ENCODE measurements at places on chromosomes 3 and 15.

DNA sequence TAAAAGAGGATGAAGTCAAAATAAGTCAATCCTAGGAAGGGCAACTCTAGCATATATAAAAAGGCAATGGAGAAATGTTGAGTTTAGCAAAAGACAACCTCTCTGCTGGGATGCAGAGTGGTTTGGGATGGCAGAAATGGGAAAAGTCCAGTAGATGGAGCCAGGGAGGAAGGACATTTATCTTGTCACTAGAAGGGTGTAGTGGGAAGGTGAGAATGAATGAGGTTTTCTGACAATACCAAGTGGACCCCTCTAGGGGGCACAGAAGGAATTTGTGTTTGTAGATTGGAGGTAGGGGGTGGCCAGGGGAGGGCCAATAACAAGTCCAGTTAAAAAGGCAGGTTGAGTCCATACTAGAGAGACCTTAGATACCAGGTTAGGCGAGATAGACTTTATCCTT lies 80.0 kb downstream of the THSD4 start:
- peak; percentile 25 for DNase-seq

- no peak for DNase-seq
Measured at GRCh38 chr3:51687431-51688205, 16.6 kb downstream of the TEX264 start.

DNA sequence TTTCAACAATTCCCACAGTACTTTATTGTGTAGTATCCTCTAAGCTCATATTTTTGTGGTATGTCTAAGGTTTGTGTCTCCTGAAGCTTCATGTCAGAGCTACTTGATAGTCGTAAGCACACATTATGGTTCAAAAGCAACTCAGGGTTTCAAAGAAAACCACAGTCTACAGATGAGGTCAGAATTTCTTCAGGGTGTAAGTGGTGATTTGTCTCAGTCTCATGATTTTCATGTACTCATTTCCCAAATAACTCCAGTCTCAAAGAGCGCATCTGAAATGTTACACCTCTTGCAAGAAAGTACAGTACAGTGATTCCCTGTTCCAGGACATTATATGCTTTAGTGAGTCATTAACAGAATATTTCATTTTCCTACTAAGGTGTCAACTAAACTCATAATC lies 47.5 kb upstream of the SSR3 start:
- no peak for DNase-seq

GRCh38 chr3:23365066-23365465 lies 161.9 kb downstream of the UBE2E2 start:
- DNase-seq, result no peak

Measured in SJSA1 (cell line).